ENCODE measurements at places on chromosomes 3 and 15.

- no peak for DNase-seq
These were observed at the start of gene NOX5 for GRCh38 chr15:69014454-69014853. TSS of gene NOX5 (plus strand) at chr15:69014695. CDS start at chr15:69014736, 41 bp downstream.

- peak; percentile 32 for DNase-seq
These were observed 177.8 kb upstream of the PROK2 start for GRCh38 chr3:71962561-71963240.

- DNase-seq = no peak
These were observed 9.1 kb upstream of the LIPH start for GRCh38 chr3:185561374-185561943.

GRCh38 chr15:49101536-49101935, 53.9 kb downstream of the COPS2 start:
- no peak for DNase-seq

DNA sequence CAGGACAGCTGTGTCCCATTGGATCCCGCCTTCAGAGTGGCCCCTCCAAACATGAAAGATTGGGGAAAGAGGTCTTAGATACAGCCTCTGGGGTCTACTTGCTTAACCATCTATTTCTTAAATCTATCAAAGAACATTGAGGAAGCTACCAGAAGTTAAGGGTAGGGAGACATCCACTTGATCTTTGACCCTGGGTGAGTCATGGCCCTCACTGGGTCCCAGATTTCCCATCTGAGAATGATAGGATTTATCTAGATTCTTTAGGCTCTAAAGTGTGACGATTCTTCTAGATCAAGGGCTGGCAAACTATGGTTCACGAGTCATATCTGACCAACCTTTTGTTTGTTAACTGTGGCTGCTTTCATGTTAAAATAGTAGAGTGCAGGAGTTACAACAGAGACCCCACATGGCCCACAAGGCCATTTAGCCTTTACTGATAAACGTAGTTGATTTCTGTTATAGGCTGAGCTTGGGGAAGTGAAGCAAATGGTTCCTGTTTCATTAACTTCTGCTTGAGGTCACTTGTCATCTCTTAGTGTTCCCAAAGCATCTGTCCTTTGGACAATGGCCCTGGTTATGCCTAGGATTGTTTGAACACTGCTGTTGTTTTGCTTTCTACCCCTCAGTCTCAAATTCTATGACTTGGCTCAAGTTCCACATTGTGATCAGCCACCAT, 8.0 kb downstream of the MUC13 start:
- no peak for DNase-seq

GRCh38 chr15:84915606-84915958, 31.1 kb downstream of the SLC28A1 start:
- DNase-seq = no peak

DNA sequence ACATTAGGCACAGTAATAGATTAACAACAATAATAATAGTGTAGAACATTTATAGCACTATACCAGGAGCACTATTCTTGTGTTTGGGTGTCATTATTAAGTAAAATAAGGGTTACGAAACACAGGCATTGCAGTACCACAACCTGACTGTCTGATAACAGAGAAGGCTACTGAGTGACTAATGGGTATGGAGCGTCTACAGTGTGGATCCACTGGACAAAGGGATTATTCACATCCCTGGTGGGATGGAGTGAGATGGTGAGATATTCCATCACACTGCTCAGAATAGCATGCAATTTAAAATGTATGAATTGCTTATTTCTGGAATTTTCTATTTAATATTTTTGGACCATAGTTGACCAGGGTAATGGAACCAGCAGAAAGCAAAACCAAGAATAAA, 18.2 kb downstream of the MINDY4B start:
- no peak for DNase-seq

- no peak for DNase-seq
These were observed 276.2 kb upstream of the CTNNB1 start for GRCh38 chr3:40923143-40923542.

- no peak for DNase-seq
These were observed 903.7 kb downstream of the EPHA3 start for GRCh38 chr3:90011131-90011530.

DNA sequence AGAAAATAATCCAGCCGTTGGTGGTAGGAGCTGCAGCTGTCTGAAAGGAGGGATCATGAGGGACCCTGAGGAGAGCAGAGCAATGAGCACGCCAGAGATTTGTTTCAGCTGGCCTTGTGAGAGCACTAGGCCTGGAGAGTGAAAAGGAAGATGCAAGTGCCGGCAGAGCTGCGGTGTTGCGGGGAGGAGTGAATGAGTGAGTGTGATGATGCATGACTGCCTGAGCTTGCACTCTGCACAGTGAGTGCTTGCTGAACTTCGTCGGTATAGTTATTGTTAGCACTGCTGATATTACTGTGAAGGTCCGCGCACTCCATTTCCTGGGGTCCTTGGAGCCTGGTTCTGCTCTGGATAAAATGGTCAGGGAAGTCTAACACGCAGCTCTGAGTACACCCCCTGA, 23.2 kb downstream of the EIF1B start:
- no peak for DNase-seq

GRCh38 chr3:37909067-37909911, 47.6 kb downstream of the CTDSPL start:
- DNase-seq = no peak

- no peak for DNase-seq
These were observed 261.9 kb upstream of the NR2E3 start for GRCh38 chr15:71548401-71548807.

- no peak for DNase-seq
These were observed 16.3 kb upstream of the RAB7A start for GRCh38 chr3:128709506-128710210.

DNA sequence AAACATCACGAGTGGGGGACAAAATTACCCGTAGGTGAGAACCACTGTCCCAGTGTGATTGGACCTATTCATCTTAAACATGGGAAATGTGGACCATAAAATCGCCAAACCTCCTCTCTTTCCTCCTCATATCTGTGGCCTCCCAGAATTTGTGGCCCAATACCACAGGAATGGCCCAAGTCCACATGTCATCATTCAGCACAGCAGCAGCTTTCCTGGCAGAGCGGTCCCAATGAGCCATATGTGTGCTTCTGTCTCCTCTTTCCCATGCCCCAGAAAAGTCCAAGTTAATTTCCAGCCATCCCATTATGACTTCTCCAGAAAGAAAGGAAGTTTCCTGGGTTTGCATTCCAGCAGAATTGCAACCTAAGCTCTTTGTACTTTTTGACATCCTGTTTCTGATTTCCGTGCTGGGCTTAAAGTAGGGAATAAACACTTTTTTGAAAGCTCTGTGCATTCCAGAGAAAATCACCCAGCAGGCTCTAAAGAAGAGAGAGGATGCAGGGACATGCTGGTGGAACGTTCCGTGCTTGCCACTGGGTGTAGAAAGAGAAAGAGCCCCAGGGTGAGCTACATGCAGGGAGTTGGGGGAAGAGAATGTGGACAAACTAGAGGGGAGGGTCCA, 259.4 kb upstream of the PROK2 start:
- DNase-seq = no peak

- DNase-seq = no peak
These were observed 1.3 kb downstream of the CPNE4 start for GRCh38 chr3:132033471-132033870.

GRCh38 chr3:40845447-40845846, 320.7 kb downstream of the ZNF621 start:
- DNase-seq = no peak

GRCh38 chr15:38464675-38465074, 10.7 kb downstream of the FAM98B start:
- no peak for DNase-seq

DNA sequence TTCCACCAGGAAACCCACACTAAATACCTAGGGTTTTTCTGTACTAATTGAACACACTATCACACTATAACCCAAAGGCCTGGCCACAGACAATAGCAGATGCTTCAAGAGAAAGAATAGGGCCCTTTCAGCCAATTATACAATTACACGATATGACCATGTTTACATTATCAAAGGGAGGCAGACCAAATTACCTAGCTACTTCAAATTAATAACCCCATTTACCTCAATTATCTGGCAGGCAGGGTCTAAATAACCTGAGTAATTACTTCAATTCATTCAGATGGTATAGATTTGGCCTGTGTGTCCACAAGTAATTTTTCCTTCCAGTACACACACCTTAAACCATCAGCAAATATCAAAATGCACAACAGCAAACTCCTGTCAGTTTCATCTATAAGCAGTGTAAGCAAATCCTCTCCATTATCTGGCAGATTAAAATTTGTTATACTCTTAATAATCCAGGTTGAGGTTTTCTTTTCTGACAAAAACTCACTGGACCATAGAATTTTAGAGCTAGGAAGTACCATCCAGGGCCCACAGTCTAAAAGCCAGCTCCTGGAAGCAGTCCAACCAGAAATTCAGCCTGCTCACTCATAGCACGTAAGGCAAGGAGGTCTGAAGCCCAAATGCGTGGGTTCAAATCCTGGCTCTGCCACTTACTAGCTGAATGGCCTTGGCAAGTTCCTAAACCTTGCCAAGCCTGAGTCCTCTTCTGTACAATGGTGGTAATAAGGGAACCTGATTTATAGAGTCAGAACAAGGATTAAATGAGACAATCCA, 51.8 kb downstream of the RFTN1 start:
- peak; percentile 96 for DNase-seq

DNA sequence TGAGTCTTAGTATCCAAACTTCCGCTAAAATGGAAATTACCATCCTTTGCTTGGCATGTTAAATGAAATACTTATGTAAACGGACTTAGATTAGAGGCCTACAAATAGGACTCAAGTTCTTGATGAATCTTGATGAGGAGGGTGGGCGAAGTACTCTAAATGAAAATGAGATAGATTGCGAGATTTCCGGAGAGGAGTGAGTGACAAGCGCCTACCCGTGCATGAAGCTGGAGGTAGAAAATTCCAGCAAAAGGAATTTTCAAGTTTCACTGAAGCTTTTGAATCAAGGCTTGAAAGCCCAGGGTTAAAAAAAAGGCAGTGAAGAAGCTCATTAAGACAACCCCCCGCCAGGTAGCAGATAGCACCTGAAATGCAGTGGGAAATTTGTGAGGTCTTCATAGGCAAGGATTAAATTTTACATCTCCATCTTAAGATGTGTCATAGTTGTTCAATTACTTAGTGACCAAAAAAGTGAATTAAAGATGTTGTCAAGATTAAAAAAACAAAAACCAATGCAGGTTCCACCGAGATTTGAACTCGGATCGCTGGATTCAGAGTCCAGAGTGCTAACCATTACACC, 655 bp upstream of the RAB11A start:
- DNase-seq = no peak

DNA sequence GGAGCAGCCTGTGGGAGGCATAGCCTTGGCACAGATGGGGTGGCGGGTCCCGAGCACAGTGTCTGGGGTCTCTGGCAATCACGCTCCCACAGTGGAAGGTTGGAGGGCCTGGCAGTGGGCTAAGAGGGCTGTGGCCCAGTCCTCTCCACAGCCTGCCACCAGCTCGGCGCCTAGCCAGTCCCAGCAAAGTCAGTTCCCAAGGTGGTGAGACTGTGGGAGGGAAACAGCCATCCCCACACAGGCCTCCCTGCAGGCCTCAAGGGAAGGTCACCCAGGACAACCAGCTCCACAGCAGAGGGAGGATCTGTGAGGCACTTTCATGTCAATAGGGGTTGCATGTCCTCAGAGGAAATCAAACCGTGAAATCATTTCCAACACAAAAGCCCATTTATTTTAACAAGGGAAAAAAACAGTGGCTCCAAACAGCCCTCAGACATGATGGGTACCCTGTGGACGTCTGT, 27.6 kb upstream of the LIMD1 start:
- DNase-seq = no peak

- DNase-seq = no peak
These were observed 62.5 kb upstream of the LIPC start for GRCh38 chr15:58369261-58369701.

- DNase-seq = no peak
These were observed 54.9 kb upstream of the SNRK start for GRCh38 chr3:43231276-43232000.

GRCh38 chr15:57527382-57528091, 64.2 kb upstream of the MYZAP start:
- DNase-seq = peak; percentile 78

DNA sequence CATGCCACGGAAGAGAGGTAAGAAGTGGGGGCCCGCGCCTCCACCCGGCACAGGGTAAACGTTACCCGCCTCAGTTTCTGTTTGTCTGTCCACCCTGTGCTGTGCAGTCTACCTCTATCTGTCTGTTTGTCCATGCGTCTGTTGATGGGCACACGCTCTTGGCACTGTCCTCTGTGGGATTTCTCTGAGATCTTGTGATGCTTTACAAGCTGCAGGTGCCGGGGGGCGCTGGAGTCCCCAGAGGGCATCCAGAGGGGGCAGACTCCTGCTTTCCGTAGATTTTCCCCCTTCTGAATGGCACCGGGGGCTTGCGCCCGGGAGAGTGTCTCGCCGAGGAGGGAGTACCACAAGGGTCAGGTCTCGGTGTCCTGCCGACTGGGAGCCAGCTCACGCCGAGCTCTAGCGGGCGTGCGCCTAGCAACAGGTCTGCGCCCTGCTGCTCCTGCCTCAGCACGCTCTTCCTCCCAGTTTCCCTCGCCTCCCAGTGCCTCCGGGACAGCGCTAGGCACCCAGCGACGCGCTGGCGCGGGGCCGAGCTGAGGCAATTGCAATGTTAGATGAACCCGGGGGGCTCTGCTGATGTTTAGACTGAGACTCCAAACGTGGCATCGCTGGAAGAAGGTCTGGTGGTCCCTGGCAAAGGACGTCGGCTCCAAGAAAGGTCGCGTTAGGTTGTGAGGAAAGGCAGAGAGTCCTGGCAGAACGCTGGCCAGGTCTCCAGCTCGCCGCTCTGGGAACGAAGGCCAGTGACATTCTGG, 667 bp downstream of the CEMIP start:
- peak; percentile 77 for DNase-seq

DNA sequence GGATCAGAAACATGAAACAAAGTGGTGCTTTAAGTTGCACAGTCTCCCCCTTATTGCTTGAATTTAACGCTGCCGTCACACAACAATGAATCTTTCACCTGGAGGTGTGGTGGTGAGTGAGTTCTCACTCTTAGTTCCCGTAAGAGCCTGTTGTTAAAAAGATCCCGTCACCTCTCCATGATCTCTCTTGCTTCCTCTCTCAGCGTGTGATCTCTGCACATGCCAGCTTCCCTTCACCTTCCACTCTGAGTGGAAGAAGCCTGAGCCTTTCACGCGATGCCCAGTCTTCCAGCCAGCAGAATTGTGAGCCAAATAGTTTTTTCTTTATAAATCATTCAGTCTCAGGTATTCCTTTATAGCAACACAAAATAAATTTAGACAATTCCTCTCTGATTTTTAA, 136.7 kb upstream of the CHL1 start:
- no peak for DNase-seq

- no peak for DNase-seq
These were observed 4.6 kb downstream of the OR5H15 start for GRCh38 chr3:98171071-98171470.

GRCh38 chr3:114902691-114903101, 244.4 kb downstream of the ZBTB20 start:
- peak; percentile 93 for DNase-seq

GRCh38 chr3:54445630-54446029, 323.3 kb downstream of the CACNA2D3 start:
- DNase-seq = no peak

DNA sequence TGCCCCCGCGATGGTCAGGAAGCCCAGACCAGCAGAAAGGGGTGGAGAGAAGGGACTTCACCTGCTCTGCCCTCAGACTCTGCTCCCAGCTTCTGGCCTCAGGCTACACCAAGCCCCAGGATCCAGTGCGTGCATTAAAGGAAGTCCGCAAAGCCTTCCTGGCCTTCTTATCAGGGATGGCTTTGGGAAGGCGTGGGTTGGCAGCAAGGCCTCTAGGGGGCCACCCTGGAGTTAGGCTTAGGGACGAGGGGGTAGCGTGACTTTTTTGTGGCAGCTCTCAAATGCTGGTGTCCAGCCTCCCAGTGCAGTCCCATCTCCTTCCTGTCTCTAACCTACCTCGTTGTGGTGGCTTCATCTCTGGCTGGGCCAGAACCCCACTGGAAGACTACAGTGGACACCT, 18.9 kb upstream of the RPL29 start:
- peak; percentile 48 for DNase-seq
